ENCODE measurements at places on chromosomes 3 and 15. TPM values are rescaled to one million over a fixed set of nuclear protein-coding genes. Genes with fewer than 3 reads are reported as not detected.

GRCh38 chr3:36635731-36636130, 128.6 kb downstream of the DCLK3 start:
- no peak for DNase-seq

Gene GPR15
- polyA plus RNA-seq: not detected

- no peak for DNase-seq
Measured at GRCh38 chr15:88908123-88908522, 5.1 kb downstream of the MFGE8 start.

Gene LRRC3B
- polyA plus RNA-seq: 67.9 TPM

DNA sequence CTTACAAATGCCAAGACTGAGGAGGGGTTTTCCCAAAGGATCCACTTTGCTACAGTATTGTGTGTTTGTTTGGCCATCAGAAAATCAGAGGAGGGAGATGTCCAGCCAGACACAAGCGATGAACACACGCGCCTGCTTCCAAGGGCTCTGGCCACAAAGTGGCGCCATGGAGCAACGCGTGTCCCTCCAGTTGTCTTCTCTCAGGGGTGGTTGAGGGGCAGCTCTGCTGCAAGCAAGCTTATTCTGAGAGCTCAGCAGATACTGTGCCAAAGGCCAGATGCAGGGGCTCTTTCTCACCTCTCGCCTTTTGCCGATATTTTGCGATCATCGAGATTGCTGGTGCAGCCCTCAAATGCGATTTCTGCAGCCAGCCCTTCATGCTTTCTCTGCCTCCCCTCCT, 88.9 kb upstream of the OSBPL11 start:
- DNase-seq: peak; percentile 44

- peak; percentile 90 for DNase-seq
Measured at GRCh38 chr15:91022075-91022831, at the start of gene VPS33B. VPS33B (minus strand) TSS chr15:91022594; CDS start chr15:91022249, 345 bp downstream.

GRCh38 chr3:138383715-138384465, 35.5 kb downstream of the MRAS start:
- DNase-seq: no peak

- no peak for DNase-seq
Measured at GRCh38 chr3:56884387-56884786, 82.6 kb upstream of the ARHGEF3 start.

DNA sequence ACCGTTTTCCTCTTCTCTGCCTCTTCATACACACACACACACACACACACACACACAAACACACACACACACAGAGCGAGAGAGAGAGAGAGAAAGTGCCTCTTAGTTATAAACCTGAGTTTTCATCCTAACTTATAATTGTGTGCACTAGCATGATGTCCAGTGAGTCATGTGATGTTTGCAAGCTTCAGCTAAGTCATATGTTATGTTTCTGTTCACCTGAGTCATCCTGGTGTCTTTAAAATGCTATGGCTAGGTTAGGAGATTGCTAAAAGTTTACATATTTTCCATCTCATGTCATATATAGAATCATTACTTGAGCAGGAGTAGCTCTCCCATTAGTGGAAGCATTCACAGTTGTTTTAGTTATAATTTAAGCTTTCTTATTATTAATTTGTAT, 155.8 kb downstream of the EPHA6 start:
- DNase-seq: no peak

DNA sequence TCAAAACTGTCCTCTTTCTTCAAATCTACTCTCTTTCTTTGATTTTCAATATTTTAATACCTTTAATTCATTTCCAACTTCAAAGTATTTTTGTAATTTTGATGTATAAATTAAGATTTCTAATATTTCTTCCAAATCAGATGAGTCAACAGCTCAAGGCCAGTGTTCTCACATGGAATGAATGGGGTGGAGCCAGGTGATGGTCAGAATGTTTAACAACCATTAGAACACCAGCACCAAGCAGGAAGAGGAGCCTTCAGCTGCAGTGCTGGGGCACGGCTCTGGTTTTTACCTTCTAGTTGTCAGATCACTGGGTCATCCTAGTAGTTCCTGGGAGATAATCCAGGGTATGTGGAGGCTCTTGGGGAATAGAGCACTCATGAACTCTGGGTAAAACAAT, 494.5 kb upstream of the PDZRN3 start:
- no peak for DNase-seq

- DNase-seq: no peak
Measured at GRCh38 chr15:97995881-97996603, 35.5 kb downstream of the ARRDC4 start.

DNA sequence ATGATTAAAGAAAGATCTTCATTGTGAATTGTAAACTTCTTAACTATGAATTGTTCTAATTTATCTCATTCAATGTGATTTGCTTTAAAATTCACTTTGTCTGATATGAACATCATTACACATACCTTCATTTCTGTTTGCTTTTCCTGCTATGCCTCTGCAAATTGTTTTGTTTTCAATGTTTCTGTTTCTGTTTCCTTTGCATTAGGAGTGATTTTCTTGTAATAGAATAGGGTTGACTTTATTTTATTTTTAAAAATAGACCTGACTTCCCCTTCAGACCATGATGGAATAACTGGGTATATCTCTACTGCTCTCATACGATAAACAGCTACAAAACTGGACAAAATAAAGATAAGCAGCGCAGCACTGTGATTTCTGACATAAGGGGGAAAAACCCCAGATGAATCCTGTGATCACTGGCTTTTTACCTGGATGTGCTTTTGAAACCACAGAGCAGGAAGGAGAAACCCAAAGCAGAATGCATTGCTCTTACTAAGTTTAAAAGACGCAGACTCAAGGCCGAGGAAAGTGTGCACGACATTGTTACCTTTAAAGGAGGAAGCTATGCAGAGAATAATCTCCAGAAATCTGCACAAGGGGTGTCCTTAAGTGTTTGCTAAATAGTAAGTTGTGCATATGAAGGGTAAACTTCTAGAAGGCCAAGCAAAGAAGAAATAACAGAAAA, 420.2 kb downstream of the TBC1D5 start:
- no peak for DNase-seq

DNA sequence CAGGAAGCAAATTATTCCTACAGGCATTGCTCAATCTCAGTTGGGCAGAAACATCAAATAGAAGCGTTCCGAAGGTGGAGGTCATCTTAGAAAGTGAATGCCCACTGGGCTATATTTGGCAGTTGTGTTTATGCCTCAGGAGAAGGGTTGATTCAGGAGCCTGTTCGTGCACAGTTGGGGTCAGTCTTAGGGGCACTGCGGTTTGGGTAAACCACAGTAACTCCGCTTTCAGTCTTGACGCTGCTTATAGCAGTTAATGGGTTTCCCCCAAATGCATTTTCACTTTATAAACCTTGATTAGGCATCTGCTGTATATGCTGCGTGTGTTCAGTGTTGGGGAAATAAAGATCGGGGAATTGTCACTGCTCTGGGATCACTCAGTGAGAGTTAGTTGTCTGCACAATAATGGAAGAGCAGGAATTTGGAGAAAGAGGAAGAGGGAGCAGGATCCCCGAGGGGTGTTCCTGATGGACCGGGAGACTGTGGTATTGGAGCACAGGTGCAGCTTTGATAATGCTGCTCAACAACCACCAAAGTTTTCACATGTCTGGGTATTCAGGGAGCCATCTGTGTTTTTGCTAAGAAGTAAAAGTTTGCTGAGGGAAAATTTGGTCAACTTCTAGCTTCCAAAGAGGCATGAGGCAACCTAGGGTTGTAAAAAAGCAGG, 124.3 kb upstream of the EIF1B start:
- no peak for DNase-seq

Gene PCNP
- polyA plus RNA-seq: 140 TPM

Gene SLMAP
- 37.8 TPM for polyA plus RNA-seq

DNA sequence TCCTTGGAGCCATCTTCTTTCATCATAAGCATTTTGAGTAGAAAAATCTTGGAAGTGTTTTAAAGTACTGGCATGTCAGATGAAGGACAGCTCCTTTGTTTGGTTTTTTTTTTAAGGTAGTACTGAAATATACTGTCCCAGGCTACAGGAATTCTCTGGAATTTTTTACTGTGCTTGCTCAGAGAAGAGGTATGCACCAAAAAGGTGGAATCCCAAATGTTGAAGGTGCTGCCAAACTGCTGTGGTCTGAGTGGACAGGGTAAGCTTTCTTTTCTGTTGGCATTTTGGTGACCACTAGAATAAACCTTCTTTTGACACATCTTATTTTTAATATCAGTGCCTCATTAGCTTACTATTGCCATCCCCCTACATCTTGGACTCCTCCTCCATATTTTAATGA, 7.2 kb downstream of the GNL3 start:
- no peak for DNase-seq

GRCh38 chr15:79539401-79539800, 107.3 kb downstream of the MINAR1 start:
- no peak for DNase-seq

DNA sequence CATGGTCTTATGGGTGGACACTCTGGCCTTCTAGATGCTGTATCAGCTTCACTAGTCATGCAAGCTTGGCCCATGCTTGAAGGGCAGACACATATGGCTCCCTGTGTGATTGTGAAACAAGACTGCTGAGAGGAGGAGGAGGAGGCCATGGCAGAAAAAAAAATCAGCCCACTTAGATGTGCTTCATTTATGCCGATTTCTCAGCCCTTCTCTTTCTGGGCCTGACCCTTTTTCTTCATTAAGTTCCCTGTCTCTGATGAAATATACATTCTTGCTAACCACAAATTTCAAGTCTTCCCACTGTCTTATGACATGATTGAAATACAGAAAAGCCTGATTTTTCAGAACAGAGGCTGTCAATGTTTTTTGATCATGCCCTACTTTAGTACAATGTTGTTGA, 213.0 kb upstream of the FEZF2 start:
- DNase-seq: no peak

DNA sequence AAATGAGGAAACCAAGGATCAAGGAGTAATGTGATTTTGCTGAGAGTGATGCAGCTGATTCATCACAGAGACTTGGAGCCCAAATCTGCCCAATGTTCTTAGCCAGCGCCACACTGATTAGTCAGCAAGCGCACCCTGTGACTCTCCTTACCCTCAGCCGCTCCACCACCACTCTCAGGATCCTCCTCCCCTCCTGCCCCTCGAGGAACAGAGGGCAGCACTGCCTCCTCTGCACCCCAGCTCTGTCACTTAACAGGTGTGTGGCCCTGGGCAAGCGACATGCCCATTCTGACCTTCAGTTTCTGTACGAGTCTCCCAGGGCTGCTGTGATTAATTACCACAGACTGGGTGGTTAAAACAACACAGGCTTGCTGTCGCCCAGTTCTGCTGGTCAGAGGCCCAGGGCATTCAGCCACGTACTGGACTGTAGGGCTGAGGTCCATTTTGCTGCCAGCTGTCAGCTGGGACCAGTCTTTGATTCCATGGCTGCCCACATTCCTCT, 36.1 kb upstream of the HRH1 start:
- no peak for DNase-seq

- DNase-seq: no peak
Measured at GRCh38 chr15:25619076-25619475, 180.3 kb upstream of the UBE3A start.

GRCh38 chr3:52534281-52535183, 875 bp upstream of the NT5DC2 start:
- DNase-seq: no peak

Gene C3orf33
- polyA plus RNA-seq: 10.5 TPM

DNA sequence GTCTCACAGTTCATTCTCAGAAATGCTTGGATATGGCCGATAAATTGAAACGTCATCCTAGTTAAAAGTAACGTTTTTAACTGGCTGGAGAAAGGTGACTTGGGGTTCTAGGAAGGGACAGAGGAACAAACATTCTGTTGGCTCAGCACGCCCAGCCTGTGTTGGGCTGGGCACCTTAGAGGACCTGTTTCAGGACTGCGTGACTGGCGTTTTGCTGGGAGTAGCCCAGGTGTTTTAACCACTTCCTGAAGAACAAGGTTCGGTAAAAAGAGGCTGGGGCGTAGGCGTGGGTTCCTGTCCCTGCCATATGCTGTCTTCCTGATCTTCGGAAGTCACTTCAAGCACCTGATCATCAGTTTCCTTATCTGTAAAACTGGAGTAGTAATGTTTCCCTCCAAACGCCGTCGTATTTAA, 1.1 kb upstream of the TLNRD1 start:
- no peak for DNase-seq

DNA sequence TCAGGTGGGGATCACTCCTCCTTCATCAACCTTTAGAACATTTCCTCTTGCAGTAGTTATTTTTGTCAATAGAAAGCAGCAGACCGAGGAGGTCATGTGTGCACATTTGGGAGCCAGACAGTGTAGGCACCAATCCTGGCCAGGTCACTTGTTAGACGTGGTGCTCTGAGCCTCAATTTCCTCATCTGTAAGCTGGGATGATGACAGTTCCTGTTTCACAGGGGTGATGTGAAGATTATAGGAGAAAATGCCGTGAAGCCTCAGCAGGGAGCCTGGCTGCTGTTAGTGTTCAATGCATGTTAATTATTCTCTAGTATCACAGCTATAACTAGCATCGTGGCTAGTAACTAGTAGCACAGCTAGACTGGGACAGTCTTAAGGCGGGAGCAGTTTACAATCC, 64.7 kb downstream of the ATP2B2 start:
- DNase-seq: no peak

DNA sequence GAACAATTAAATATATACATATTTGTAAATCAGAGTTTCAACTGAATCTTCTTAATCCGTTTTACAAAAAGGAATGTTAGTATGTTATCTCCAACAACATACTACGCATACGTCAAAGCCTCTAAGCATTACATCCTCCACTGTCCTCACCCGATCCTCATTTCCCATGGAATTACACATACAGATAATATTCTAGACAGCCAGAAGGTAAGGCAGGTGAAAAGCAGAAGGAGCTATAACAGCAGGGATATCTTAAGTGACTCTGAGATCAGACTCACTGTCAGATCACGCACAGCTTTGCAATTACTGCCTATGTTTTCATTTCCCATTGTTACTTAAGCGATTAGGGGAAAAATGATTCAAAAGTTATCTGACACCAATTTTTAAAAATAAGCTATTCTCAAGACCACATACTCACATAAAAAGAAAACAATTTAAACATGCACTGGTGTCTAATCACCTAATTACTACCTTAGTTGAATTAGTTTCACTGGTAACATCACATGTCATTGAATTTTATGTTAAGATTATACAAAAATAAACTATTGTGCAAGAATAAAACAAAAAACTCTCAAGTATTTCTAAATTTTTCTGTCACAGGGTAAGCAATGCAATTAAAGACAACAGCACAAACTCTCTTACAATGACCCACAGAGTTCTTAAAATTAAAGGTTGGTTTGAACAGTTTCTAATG, 92.8 kb downstream of the TBL1XR1 start:
- no peak for DNase-seq

Gene CCR1
- polyA plus RNA-seq: 3.0 TPM

Gene PLIN1
- 1.1 TPM for polyA plus RNA-seq

GRCh38 chr3:20060974-20061685, 20.9 kb downstream of the KAT2B start:
- DNase-seq: no peak

GRCh38 chr3:196951371-196951770, 9.0 kb upstream of the NCBP2 start:
- DNase-seq: no peak

Gene GALK2
- polyA plus RNA-seq: 19.5 TPM

GRCh38 chr3:19960696-19961095, 13.8 kb downstream of the RAB5A start:
- no peak for DNase-seq

Measured in spinal cord (tissue), 10 donors.